ENCODE measurements at places on chromosomes 12 and 14. TPM values are rescaled to one million over a fixed set of nuclear protein-coding genes. Genes with fewer than 3 reads are reported as not detected.

The TAS2R8 gene
- total RNA-seq: not detected

The DIO3 gene
- not detected for total RNA-seq

DNA sequence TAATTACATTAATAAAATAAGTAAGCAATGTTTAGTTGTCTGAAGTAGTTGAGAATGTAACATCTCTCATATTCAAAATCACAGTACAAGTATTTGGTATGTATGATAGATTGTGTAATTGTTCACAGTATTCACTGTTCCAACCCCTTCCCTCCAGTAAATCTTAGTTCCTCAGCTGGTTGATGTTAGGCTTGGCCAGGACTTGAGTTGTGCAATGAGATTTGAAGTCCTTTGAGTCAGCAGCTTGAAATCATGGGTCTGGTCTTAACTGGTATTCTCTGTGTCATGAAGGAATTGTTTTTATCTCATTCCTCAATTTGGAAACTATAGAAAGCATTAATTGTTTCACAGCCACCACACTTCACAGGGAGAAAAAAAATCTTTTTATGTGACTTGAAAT lies 477.1 kb downstream of the FSCB start:
- DNase-seq: no peak

The BHLHE41 gene
- total RNA-seq: 0.28 TPM

- DNase-seq: no peak
These were observed 8.9 kb downstream of the RSRC2 start for GRCh38 chr12:122517877-122518276.

- DNase-seq: no peak
These were observed 60.3 kb upstream of the BCL2L14 start for GRCh38 chr12:12010277-12011039.

The ASCL1 gene
- total RNA-seq: not detected

DNA sequence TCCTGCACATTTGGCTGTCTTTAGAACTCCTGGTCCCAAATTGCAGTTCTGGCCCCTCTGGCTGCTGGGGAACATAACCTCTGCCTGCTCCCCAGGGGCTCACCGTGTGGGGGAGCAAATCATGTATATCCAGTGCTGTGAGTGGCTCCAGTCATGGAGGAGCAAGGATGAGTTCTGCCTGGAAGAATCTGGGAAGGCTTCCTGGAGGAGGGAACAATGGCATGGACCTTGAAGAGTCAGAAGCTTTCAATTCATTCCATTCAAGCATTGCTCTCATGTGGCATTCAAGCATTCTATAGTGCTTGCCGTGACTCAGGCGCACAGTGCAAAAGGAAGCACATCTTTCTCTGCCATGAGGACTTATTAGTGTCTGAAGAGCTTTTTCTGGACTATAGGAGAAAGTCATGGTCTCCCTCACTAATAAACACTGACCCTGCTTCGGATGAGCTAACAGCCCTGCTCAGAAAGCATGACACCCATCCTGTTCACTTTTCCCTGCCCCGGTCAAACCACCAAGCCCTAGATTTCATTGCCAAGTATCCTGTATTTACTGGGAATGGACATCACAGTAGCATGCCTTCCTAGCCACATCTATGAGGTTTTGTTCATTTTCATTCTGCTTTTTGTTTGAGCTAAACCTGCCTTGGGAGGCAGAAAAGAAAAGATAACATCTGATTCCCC lies 3.5 kb downstream of the IFI27 start:
- no peak for DNase-seq

DNA sequence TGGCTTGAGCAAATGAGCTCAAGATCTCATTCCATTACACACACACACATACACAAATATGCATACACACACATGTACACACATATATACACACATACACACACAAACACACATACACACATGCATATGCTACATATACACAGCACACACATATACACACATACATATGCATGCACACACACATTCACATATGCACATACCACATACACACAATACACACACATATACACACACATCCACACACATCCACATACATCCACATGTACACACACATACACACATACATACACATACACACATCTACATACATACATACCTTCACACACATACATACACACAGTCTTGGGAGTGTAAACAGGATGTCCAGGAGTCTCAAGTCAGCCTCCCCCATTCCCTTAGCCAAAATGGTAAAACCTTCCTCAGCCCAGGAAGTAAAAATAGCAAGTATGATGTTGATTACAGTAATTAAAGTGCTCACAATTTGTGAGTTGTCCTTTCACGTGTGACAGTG lies 12.8 kb downstream of the HHIPL1 start:
- DNase-seq: no peak

DNA sequence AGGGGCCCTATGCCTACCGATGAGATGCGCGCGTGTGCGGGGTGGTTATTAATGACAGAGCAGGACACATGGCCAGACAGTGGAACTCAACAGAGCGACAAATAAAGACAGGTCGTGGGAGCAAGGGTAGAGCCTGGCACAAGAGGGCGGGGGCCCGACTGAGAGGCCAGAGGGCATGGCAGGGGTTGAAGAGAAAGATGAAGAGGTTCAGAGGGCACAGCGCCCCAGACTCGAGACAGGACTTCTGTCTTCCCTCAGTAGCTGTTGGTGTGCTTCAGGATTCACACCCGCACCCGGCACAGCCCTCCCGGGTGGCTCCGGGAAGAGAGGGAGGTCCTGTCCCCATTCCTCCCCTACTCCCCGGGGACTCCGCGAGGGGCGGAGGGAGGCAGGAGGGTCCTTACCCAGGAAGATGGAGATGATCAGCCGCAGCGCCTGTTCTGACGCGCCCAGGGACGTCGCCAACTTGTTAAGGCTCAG lies 366 bp downstream of the LPCAT3 start:
- no peak for DNase-seq

DNA sequence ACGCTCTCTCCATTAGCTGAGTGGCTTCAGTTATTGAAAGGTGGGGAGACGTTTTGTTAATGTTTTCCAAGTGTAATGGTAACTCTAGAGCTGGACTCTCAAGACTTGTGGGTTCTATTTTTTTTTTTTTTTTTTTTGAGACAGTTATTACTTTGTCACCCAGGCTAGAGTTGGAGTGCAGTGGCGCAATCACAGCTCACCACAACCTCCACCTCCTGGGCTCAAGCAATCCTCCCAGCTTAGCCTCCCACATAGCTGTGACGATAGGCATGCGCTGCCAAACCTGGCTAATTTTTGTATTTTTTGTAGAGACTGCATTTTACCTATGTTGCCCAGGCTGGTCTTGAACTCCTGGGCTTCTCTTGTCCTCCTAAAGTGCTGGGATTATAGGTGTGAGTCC lies 26.2 kb downstream of the ATF1 start:
- DNase-seq: no peak

GRCh38 chr12:98469109-98469508 lies 46.3 kb upstream of the TMPO start:
- no peak for DNase-seq

- DNase-seq: no peak
These were observed 17.3 kb downstream of the TMED8 start for GRCh38 chr14:77359626-77360025.

- no peak for DNase-seq
These were observed 40.8 kb downstream of the CCDC88C start for GRCh38 chr14:91376547-91377477.

DNA sequence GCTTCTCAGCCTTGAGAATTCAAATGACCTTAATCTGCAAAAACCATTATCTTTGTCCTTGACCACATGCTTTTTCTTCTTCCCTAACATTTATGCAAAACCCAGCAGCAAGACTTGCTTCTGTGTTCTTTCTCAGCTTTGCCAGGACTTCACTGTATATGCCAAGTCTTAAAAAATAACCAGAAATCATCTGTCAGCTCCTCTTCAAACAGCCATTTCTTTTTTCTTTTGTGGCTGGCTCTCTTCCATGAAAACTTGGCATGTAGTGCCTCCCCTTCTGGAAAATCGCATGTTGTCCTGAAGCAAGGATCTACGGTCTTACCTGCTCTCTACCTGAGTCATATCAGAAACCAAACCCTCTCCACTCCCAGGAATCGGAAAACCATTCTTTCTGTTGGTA lies 364.9 kb downstream of the RPS29 start:
- DNase-seq: no peak

DNA sequence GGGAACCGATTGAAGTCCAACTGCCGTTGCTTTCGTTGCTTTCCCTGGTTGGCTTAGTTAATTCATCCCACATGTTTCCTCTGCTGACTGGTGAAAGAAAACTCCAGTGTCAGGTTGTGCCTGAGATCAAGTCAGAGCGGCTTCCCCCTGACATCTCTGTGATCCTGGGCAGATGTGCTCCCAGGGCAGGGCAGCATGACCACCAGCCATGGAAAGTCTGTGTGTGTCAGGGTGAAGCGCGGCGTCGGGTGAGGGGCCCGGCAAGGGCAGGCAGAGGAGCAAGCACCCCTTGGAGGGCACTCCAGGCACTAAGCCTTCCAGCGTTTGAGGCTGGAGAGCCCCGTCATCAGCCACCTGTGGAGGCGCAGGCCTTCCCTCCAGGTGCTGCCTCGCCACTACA lies 54.5 kb upstream of the IGF1 start:
- no peak for DNase-seq

Data from activated T-cell treated with anti-CD3 and anti-CD28 coated beads, Interleukin-2, amount 50 U/mL, for 4 hours (primary cell).